ENCODE measurements at places on chromosomes 4 and X. TPM values are rescaled to one million over a fixed set of nuclear protein-coding genes. Genes with fewer than 3 reads are reported as not detected.

The CCNB3 gene
- total RNA-seq: 0.98 TPM

The SLC34A2 gene
- total RNA-seq: 0.04 TPM

The LDB2 gene
- total RNA-seq: 48.3 TPM

The MSX1 gene
- total RNA-seq: 1.5 TPM

The ATOH1 gene
- not detected for total RNA-seq

The DMRTC1B gene
- total RNA-seq: 0.22 TPM

The SULT1B1 gene
- 0.53 TPM for total RNA-seq

The ADAM29 gene
- total RNA-seq: not detected

The PCDH7 gene
- 50.5 TPM for total RNA-seq

The CSTF2 gene
- 8.4 TPM for total RNA-seq

The SOX3 gene
- 0.04 TPM for total RNA-seq

Measured in muscle of leg (tissue), 16 donors.